B cell (primary cell): ENCODE measurements at places on chromosomes 12 and 14. TPM values are rescaled to one million over a fixed set of nuclear protein-coding genes. Genes with fewer than 3 reads are reported as not detected.
A peak's percentile ranks its signal among the peaks of the same experiment; 100 is the strongest.

UNG gene
- 13.5 and 14.7 TPM in 2 replicates for total RNA-seq

SELPLG gene
- 6.1 and 6.2 TPM in 2 replicates for total RNA-seq

GON7 gene
- total RNA-seq = 8.9 and 9.9 TPM in 2 replicates

FERMT2 gene
- total RNA-seq = 0.05 TPM in 1 of 2 replicates, not detected in the other

SLC17A8 gene
- total RNA-seq = not detected in 2 replicates

- no peak for DNase-seq
These were observed 357.1 kb downstream of the BCL11B start for GRCh38 chr14:98914942-98915341.

GRCh38 chr12:78966926-78967325 is 102.4 kb downstream of the SYT1 start:
- no peak for DNase-seq

DNA sequence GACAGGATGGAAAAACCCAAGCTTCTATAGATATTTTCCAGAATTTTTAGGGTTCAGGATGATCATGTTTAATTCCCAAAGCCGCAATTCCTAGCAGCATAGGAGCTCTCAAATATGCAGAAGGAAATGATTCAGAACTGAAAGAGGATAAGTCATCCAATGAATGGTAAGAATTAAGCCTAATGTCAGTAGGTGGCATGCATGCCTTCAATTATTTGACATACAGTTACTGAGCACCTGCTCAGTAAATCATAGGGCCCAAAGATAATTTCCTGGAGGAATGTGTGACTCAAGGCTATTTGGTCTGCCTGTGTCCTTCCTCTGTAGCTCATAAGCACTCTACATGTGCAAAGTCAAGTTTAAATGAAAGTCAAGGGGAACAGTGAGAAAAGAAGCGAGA is 116.8 kb upstream of the SLC38A4 start:
- no peak for DNase-seq

DNA sequence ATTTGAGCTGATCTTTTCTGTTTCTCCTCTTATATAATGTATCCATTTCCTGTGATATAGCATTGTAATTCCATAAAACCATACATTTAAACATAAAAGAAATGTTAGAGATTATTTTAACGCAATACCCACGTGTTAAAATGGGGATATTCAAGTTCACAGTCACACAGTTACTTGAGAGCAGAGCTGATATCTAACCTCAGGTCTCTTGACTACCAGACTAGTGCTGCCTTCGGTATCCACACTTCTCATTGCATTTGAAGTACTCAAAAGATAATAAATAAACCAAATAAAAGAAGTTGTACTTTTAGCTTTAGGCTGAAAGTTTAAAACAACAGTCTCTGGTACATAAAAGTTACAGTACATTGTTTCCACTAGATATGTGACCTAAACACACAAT is 2.9 kb downstream of the CLECL1 start:
- no peak for DNase-seq

DNA sequence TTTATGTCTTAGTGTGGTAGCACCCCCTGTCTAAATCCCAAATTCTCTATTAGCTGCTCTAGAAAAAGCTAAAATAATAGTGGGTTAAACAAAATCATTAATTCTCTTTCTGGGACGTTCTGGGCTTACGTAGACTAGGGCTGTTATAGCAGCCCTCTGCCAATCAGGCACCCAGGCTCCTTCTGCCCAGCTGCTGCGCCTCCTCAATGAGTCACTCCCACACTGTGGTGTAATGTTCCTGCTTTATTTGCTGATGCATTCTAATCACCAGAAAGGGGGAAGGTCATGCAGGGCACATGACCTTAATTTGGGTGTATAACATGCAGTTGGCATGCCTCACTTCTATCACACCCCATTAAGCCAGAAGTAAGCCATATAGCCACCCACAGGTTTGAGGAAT is 294.5 kb downstream of the GALC start:
- DNase-seq = no peak

DNA sequence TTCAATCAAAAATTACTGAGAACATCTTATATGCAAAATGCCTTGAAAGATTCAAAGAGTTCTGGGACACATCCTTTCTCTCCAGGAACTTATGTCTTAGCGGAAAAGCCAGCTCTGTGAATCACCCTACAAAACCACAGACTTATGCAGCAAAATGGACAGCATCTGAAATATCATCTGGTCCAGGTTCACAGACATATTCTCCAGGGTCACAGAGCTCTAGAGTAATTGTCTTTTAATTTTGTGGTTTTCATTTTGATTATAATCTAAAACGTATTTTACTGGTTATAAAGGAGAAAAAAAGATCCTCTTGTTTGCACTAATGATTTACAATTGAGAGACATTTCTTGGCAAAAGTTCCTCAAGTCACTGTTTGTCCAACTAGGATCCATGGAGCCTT is 246.2 kb downstream of the MSRB3 start:
- no peak for DNase-seq

DNA sequence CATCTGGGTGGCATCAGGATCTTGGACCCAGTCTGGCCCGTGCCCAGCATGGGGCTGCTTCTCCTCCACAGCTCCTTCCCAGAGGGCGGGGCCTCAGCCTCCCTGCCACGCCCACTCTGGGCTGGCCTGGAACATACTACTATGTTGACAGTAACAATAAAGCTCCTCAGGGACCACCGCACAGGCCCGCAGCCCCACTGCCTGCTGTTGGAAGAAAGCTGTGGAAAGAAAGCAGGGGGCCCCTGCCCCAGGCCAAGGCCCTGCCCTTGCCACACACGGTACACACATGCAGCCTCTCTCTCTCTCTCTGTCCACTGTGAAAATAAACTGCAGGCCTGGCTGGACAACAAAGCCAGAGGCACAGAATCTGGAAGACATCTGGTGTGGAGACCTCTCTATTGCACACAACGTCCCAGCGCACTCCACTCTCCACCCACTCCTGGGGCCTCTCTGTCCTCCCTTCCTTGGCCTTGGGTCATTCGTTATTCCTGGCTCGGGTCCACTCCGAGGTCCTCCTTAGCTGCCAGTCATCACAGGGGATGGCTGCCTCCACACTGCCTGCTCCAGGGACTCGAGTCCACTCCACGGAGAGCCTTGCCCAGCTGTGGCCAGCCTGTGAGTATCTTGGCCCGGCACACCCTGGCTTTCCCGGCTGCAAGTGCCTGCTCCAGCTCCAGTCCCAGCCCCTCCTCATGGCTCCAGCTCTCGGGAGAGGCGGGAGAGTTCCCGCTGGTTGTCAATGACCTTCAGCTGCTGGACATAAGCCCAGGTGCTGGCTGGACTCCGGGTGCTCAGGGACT is 11.8 kb upstream of the ENDOU start:
- DNase-seq = no peak

DNA sequence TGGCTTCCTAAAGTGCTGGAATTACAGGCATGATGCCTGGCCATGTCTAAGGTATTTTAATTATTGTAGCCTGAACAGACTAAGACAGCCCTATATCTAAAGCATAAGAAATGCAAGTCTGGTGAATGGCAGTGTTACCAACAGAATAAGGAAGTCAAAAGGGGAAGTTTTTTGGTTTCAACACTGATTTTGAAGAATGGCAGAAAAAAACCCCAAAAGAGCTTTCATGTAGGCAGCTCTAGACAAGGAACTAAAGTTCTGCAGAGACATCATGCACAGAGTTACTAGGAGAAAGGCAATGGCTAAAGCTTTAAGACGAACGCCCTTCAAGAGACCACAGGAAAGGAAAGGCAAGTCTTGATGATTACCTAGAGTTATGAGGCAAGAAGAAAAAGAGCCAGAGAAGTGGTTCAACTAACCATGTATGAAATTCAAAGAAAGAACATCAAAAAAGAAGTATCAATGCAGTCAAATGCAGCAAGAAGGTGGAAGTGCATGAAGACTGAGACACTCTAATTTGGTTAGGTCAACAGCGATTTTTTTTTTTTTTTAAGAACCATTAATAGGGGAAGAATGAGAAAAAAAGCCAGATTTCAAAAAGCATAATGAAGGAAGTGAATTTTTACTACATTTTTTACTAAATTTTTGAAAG is 50.8 kb downstream of the RPS6KA5 start:
- peak; percentile 90 for DNase-seq

GRCh38 chr14:89309670-89310177 is 107.3 kb downstream of the FOXN3 start:
- no peak for DNase-seq

GRCh38 chr12:79373896-79374499 is 316.8 kb downstream of the PAWR start:
- DNase-seq = peak; percentile 12

GRCh38 chr12:9751204-9752144 is 9.2 kb downstream of the CD69 start:
- peak; percentile 63 for DNase-seq

DNA sequence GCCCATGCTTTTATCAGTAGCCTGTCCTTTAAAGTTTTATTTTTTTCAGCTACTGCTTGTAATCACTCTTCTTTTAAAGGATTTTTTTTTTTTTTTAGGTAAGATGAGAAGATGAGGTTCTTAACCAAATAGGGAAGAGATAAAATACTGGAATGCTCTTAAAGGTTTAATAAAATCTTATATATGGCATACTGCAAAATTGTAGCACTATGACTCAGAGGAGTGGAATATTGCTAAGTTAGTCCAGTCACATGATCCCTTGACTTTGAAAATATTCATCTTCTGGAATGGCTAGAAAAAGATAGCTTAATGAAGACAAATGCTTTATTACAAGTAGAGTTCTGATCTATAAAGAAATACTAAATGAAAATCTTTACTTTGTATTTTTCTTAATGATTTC is 116.6 kb downstream of the NAV3 start:
- no peak for DNase-seq
